ENCODE measurements at places on chromosomes 16 and 17.
A peak's percentile ranks its signal among the peaks of the same experiment; 100 is the strongest.

- peak; percentile 5 for DNase-seq
These were observed 20.5 kb upstream of the PABPN1L start for GRCh38 chr16:88886845-88887521.

GRCh38 chr17:19461681-19462080, 50.6 kb downstream of the RNF112 start:
- DNase-seq: no peak

DNA sequence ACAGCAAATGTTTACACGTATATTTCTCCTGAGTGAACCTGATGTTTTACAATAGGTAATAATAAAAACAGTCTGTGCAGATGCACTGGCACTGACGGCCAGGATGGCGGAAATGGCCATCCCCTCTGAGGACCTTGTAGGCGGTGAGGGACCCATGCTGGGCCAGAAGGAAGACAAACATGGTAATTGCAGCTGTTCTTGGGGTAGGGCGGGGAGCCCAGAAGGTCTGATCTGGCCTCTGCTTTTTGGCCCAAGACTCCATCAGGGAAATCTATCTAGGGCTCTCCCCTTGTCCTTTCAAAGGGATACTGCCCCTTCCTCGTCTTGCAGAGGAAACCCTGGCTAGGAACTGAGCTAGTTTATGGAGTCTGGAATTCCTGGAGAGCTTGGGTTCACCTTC, 7.4 kb upstream of the LGALS9 start:
- no peak for DNase-seq

DNA sequence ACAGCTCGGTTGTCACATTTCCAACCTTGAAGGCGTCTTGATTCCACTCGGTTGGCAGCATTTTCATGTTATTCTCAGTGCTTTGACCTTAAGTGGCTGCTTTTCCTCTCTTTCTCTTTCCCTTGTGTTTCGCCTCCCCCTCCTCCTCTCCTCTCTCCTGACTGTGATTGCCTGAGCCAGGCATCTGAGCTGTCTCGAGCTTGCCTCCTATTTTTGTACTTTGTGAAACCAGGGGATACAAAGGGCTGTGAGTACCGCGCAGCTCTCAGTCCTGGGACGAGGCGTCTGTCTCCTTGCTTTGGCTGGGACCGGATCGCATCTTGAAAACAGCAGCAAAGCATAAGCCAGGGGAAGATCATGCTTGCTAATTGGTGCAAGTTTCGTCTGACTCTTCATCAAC, 48.8 kb upstream of the SDK2 start:
- no peak for DNase-seq

DNA sequence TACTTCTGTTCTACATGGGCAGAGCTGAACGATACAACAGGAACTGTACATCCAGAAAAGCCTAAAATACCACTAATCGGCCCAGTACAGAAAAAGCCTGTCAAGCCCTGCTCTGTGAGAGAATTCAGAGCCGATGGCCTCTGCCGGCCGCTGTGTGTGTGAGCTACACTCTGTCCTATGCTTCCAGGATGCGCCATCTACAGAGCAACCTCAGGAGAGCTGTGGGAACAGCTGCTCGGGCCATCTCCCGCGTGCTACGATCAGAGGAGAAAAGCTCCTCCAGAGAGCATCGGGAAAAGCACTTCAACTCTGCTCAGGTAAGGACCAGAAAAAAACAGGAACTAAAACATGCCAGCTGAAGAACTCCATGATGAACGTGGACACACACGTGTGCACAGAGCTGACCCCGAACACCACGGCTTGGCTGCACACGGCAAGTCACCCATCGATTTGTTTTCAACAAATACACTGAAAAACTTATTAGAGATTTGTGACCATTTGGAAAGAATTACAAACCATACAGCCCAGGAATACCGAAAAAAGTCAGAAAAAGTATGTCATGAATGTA, 115.9 kb downstream of the ANKRD11 start:
- no peak for DNase-seq

DNA sequence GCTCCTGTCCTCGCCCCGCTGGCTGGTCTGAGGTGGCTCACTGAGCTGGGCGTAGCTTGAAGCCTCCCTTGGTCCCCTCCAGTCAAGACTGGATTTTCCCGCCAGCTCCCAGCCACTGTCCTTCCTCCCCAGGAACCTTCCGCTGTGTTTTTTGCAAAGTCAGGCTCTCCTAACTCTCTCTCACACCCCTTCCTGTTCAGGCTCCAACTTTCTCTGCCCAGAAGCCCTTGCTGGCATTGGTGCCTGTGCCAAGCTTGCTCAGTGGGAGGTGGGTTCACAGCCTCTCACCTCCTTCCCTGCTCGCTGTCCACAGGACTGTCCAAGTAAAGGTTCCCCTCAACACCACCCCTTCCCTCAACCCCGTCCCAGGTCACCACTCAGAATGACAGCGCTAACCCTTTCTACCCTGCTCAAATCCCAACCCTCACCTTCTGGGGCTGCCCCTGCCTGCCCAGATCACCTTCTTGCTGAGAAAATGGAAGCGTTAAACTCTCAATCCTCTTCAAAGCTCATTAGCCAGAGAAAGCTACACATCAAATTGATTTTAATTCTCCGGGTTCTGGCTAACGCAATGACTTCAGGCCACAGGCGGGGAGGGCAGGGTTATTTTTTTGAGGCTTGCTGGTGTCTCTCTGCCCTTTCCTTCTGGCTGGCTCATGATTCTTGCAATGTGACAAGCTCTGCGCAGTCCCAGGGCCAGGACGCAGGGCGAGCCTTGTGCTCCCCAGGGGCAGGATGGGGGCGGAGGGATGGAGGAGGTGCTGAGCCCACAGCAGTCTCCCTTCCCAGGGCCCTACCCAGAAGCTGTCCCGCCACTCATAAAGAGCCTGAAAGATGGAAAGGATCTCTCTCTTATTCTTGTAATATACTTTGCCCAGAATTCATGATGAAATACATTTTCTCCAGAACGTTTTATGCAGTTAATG, 357.2 kb upstream of the TNRC6C start:
- no peak for DNase-seq

DNA sequence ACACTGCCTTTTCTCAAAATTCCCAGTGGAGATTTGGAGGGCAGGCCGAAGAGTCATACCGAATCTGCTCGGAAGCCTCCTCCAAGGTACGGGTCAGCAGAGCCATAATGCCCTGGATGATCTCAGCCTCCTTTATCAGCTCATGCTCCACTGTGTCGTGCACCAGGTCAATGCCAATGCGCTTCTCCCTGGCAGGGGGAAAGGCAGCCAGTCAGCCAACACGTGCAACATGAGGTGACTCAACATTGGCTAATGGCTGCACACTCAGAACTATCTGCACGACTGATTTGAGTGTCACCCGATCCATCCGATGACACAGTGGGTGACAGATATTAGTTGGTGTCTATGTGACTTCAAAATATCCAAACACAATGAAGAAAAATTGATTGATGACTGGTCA, 15.8 kb downstream of the TEKT1 start:
- no peak for DNase-seq

DNA sequence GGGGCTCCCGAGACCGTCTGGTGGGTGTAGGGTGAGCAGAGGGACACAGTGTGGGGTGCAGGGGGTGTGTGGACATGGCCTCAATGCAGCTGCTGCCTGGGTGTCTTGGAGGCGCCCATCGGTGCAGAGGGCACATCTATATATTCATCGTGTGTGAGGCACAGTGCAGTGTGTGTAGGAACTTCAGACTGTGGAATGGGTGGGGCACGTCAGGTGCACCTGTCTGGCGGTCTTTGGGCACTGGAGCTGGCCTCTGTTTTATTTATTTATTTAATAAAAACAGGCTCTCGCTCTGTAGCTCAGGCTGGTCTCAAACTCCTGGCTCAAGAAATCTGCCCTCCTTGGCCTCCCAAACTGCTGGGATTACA, 16.8 kb downstream of the LASP1 start:
- no peak for DNase-seq

GRCh38 chr16:1341495-1342420, 8.3 kb downstream of the BAIAP3 start:
- no peak for DNase-seq

DNA sequence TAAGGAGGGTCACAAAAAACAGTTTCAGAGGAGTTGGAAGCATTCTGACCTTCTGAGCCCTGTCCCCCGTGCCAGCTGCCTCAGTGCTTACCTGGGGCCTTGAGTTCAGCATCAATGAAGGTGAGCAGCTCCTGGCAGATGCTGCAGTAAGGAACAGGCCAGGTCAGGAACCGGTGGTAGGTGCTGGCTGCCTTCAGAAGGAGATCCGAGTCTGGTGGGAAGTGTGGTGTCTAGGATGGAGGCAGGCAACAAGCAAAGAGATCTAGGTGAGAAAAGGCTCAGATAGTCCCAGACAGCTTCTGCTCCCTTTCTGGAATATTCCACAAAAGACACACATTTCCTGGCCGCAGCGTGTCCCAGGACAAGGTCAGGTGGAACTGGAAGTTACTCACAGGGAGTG, 37.2 kb upstream of the PIK3R6 start:
- DNase-seq: no peak

DNA sequence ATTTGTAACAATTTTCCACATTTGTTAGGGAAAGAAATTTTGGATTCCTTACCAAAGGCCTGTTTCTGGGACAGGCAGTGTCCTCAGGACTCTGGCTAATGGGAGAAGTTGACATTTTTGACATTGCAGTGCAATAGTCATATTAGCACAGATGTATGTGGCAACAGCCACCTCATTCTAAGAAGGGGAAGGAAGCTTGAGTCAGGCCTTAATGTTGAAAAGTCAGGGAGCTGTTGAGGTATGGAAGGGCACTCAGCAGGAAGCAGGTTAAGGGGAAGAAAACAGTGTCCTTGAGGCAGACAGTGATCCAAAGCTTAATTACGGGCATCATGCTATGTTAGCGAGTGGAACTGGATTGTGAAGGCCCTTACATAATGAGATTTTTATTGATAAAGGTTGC, 20.9 kb downstream of the AKTIP start:
- peak; percentile 10 for DNase-seq

DNA sequence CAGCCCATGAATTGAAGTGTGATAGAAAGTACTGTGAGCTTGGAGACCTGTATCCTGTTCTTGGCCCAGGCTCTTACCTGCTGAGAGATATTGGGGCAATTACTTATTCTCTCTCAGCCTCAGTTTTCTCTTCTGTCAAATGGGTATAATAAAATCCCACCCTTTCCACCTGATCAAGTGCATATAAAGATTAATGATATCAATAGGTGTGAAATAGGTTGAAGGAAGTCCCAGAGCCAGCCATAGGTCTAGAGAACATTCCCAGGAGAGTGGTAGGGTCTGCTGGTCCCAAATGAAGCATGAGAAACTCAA, 81.2 kb downstream of the GNAO1 start:
- DNase-seq: no peak

DNA sequence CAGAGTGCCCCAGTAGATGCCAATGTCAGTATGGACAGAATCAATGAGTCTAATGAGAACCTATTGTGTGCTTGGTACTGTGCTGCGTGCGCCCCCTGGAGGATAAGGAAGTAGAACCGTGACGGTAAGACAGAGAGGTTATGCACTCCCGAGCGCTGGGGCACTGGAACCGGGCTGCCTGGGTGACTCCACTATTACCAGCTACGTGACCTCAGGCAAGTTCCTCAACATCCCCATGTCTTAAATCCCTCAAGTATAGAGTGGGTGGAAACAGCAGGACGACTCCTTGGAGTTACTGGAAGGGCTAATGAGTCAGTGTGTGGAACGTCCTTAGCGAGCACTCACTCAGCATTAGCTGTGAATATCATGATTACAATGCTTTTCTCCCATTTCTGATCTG, 16.2 kb downstream of the CHST4 start:
- DNase-seq: peak; percentile 52

DNA sequence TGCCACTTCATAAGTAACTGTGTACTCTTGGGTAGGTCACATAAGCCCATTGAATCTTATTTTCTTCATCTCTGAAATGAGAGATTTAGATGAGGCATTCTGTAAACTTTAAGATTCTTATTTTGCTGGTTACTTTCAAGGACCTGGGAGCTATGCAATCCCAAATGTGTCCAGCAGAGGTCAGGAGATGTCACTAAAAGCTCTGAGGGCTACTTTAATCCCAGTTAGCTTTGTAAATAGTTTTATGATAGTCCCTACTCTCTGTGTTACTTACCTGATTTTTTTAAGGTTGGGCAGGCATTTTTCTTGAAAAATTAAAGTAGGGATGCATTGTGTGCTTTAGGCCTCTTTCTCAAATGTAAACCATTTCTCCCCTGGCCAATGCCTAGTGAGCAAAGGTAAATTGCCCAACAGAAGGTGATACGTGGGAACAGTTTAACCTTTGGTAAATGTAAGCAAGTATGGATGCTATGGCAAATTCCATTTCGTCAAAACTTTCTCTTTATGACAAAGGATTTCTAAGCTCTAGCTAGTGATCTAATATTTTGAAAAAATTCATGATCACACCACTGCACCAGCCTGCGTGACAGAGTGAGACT, 57.1 kb upstream of the WSB1 start:
- peak; percentile 40 for DNase-seq

DNA sequence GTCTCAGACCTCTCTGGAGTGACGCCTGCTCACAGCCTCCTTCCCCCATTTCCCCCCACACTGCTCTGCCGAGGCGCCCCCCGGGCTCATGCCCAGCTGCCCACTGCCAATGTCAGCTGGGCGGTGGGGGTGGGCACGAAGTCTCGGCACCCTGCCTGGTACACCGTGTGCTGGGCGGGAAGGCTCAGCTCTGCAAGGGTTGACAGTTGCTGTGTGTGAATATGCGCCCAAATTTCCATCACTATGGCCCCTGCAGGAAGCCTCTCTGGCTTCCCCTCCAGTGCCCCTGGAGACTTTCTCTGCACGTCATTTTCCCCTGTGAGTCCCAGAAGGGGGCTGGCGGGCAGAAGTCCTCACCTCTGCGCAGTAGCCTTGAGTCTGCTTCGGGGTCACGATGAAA, 11.6 kb upstream of the CAMKK1 start:
- DNase-seq: no peak

DNA sequence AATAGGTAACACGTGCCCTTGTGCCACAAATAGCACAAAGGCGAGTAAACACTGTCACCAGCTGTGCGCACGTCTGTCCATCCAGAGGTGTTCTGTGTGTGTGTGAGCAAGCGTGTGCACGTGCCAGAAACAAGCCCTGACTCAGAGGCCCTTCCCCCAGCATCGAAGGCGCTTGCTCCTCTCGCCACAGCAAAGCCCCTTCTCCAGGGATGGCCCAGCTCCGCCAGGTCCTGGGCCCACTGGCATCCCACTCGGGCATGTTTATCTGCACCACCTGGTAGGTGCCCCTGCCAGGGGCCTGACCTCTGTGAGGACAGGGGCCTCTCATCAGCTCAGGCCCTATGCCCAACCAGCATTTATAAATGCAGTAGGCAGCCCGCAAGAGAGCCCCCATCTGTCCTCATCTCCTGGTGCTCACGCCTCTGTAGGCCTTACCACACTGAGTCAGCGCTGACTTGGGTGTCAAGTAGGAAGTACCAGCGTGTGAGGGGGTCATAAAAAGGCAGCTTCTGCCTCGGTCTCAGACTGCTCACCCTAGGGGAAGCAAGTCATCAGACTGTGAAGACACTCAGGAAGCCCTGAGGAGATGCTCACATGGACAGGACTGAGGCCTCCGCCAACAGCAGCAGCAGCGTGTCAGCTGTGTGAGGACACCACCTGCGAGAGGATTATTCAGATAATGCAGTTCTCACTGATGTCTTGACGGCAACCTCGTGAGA, 10.8 kb downstream of the TMEM235 start:
- DNase-seq: no peak

Measured in HCEC 1CT (cell line).